Osteocyte (in vitro differentiated cells): ENCODE measurements at places on chromosomes 16 and 17. TPM values are rescaled to one million over a fixed set of nuclear protein-coding genes. Genes with fewer than 3 reads are reported as not detected.

GRCh38 chr17:65529040-65529633, 32.3 kb downstream of the AXIN2 start:
- DNase-seq: no peak

GRCh38 chr16:28905800-28906372, 19.2 kb downstream of the RABEP2 start:
- no peak for DNase-seq

DNA sequence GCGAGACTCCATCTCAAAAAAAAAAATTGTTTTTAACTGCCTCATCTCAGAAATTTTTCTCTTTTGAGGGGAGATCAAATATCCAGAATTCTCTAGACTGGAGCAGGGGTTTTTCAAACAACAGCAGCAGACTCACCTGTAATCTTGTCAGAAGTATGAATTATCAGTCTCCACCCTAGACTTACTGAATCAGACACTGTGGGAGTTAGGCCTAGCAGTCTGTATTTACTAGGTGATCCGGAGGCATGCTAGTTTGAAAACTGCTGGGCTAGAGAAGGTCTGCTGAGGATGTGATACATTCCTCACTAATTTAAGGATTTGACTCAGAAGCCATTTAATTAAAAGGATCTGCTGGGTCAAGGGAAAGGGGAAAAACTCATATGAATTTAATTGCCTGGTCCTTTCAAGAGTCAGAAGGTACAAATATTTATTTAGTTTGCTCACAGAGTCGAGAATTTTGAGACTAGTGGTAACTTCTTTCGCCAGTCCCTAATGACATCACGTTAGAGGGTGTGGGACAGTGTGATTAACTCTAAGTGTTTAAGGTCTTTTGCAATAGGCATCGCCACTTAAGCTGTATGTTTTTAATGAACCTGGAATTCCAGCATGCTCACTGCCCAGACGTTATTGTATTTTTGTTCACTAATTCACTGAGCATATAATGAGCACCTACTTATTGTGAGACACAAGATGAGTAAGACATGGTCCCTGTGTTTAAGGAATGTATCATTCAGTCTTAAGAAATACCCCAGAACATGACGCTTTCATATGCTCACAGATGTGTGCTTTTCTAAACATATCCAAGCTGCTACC, 14.2 kb downstream of the ATP6V0A1 start:
- no peak for DNase-seq

GRCh38 chr16:51161440-51162195, 10.5 kb upstream of the SALL1 start:
- DNase-seq: no peak

DNA sequence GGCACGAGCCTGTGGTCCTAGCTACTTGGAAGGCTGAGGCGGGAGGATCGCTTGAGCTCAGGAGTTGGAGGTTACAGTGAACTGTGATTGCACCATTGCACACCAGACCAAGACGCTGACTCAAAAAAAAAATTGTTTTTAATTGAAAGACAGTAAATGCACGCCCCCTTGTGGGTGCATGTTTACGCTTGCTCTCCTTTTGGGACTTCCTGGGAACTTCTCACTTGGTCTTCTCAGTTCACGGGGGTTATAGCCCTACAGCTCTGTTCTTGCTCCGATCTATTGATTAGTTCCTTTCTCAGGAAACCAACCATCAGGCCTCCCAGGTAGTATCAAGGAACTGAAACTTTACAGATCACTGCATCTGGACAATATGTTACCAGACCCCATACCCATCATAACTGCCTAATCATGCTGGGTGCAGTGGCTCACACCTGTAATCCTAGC, 14.2 kb upstream of the RIPOR1 start:
- no peak for DNase-seq

DNA sequence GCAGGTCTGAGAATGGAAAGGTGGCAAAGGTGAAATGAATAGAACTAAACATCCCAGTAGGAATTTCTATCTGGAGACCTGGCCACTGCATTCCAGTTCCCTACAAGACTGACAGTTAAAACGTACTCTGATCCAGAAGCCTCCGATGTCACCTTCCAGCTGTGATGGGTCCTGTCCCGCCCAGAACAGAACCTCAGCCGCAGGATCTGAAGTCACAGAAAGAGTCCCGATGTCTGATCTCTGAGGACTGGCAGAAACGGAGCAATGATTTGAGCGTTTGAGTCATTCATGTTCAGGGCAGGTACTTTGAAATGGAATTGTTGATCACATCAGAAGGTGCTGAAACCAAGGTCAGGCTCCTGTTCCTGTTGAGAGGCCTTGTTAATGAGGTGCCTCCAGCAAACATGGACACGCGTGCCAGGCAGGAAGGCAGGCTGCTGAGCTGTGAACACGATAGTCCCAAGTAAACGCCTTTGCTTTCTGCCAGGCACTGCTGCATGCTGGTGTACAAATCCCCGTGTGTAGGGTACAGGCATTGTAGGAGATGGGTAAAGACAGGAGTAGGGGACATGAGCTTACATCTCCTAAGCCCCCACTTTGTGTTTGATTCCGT, 61.4 kb downstream of the VAT1L start:
- DNase-seq: no peak

Gene MYCBPAP
- total RNA-seq: 0.46 and 0.81 TPM in 2 replicates

Gene KLHL11
- 16.0 and 18.4 TPM in 2 replicates for total RNA-seq
